ENCODE measurements at places on chromosomes 3 and 15.

- no peak for DNase-seq
These were observed 739.7 kb upstream of the DPPA4 start for GRCh38 chr3:110077093-110077492.

GRCh38 chr3:188854772-188855149 lies 317.0 kb upstream of the TPRG1 start:
- peak; percentile 59 for DNase-seq

DNA sequence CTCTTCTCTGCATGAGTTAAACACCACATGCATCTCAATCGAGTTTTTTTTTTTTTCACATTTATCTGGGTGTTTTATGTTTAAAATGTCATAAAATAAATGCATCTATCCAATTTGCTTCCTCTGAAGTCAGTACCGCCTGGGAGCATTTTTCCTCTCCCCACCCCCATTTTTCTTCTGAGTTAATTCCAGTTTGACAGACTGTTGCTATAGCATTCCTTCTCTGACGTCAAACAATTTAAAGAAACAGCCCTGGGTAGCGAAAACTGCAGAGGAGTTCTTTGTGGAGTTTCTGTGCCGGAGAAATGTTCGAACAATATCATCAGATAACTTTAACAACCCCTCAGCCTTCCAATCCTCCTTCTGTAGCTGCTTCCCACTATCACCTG lies 900 bp upstream of the GNB4 start:
- peak; percentile 87 for DNase-seq

GRCh38 chr15:89963301-89964231 lies 37.6 kb upstream of the ZNF710 start:
- DNase-seq = no peak

GRCh38 chr15:29942143-29942542 lies 119.9 kb upstream of the TJP1 start:
- DNase-seq = no peak

All from fibroblast of skin of right quadriceps (primary cell).